Bronchus fibroblast of lung (primary cell): ENCODE measurements at places on chromosomes 2 and 18. TPM values are rescaled to one million over a fixed set of nuclear protein-coding genes. Genes with fewer than 3 reads are reported as not detected.

DSEL gene
- 18.0 and 21.5 TPM in 2 replicates for total RNA-seq

UPP2 gene
- total RNA-seq = not detected in 2 replicates

NEB gene
- under 0.01 and 0.17 TPM in 2 replicates for total RNA-seq

SATB2 gene
- 2.5 and 3.2 TPM in 2 replicates for total RNA-seq

GAD1 gene
- total RNA-seq = not detected in 2 replicates

CNTNAP5 gene
- total RNA-seq = not detected in 2 replicates

ARMC9 gene
- 12.3 and 13.5 TPM in 2 replicates for total RNA-seq
